CD4-positive, alpha-beta T cell treated with Interleukin-4 for 1 hour (primary cell): ENCODE measurements at places on chromosomes 5 and 9.

GRCh38 chr9:114785866-114786650 lies 19.8 kb downstream of the TNFSF15 start:
- no peak for DNase-seq

- DNase-seq, result peak; percentile 28
Measured at GRCh38 chr9:3398232-3398648, 127.6 kb downstream of the RFX3 start.

- no peak for DNase-seq
Measured at GRCh38 chr9:2560180-2560579, 61.4 kb upstream of the VLDLR start.

- DNase-seq, result no peak
Measured at GRCh38 chr9:94864862-94865509, 138.5 kb downstream of the AOPEP start.

GRCh38 chr9:121281614-121282276 lies 13.8 kb downstream of the GSN start:
- DNase-seq, result no peak

GRCh38 chr5:138339091-138339456 lies 1.0 kb downstream of the FAM53C start:
- DNase-seq, result no peak

DNA sequence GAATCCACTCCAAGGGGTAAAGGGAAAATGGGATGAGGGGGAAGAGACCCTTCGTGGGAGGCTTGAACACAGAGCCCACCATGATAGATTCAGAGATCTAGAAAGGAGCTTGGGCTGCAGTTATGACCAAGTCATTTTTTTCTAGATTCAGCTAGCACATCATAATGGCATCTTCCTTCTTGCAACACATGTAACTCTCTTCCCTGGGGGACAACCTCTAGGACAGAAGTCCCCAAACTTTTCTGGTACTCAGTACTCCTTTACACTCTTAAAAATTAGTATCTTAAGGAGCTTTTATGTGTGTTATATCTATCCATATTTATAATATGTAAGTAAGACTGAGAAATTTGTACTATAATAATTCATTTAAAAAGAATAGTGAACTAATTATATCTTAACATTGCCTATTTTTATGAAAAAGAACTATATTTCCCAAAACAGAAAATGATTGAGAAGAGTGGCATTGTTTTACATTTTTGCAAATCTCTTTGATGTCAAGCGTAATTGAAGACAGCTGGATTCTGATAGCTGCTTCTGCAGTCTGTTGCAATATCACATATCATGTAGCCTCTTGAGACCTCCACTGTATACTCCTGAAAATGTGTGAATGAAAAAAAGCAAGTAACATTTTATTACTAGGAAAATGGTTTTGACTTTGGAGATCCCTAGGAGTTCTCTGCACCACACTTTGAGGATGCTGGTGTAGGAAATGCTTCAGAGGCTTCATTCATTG lies 875 bp downstream of the ACO1 start:
- no peak for DNase-seq
